ENCODE measurements at places on chromosomes 3 and 15. TPM values are rescaled to one million over a fixed set of nuclear protein-coding genes. Genes with fewer than 3 reads are reported as not detected.

DNA sequence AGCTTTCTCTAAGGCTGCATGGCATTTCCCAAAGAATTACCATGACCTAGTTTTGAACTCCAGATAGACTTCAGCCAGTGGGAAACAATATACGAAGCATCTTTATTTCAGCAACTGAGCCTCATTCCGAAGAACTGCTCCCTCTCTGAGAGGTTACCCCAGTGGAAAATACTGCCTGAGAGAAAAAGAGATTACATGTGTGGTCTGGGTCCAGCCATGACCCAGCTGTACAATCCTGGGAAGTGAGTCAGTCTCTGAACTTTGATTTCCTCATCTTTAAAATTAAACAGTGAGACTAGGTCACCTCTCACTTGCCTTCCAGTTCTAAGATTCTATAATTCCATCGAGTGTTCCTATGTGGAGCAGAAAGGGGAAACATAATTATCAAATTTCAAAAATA lies 42.4 kb downstream of the TNIK start:
- no peaks in the 10 kb centered on the region for H3K36me3 ChIP-seq
- no peak overlapping the region for H3K27ac ChIP-seq

DNA sequence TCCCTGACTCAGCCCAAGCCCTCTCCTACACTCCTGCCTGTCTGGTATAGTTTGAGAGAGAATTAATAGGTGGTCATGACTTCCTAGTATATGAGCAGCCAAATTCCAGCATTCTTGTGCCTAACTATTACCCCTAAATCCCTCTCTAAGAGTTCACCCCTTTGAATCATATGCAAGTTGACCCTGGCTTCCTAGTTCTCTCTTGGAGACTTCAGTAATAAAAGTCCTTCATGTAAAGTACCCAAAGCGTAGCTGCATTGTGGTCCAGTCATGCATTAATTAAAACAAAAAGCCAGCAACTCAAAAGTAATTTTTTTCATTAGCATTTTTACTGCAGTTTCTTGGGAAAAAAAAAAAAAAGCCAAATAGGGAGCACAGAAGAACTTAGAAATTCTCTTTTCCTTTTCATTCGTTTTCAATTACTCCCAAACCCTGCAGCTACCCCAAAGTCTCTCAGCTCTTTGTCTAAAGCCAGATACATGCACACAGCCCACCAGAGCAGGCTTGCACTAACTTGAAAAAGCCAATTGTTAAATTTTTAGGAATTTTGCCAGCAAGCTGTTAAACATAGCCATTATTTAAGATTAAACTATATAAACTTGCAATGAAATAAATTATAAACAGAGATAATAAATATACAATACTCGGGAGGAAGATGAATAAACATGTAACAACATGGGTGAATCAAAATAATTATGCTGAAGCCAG lies 50.1 kb upstream of the STT3B start:
- peaks cover 2% of the 10 kb centered on the region for H3K36me3 ChIP-seq
- H3K4me1 ChIP-seq = no peaks in the 10 kb centered on the region
- H3K27ac ChIP-seq = no peak overlapping the region
- H3K4me3 ChIP-seq = no peak overlapping the region

Gene CD96
- total RNA-seq = 190 TPM

- no peaks in the 10 kb centered on the region for H3K4me1 ChIP-seq
- no peak overlapping the region for H3K27ac ChIP-seq
- no peak overlapping the region for H3K4me3 ChIP-seq
Measured at GRCh38 chr3:165641569-165642310, 195.5 kb downstream of the BCHE start.

GRCh38 chr15:61651267-61651666 lies 409.0 kb downstream of the VPS13C start:
- no peak overlapping the region for H3K4me3 ChIP-seq
- peaks cover 27% of the 10 kb centered on the region for H3K27me3 ChIP-seq
- no peaks in the 10 kb centered on the region for H3K4me1 ChIP-seq

- no peak overlapping the region for H3K4me3 ChIP-seq
- peaks cover 6% of the 10 kb centered on the region for H3K36me3 ChIP-seq
- H3K27me3 ChIP-seq = peaks cover 21% of the 10 kb centered on the region
- H3K4me1 ChIP-seq = peaks cover 3% of the 10 kb centered on the region
- H3K27ac ChIP-seq = peak overlapping the region; percentile 14
Measured at GRCh38 chr3:138381413-138381901, 33.1 kb downstream of the MRAS start.

Gene ZDHHC3
- total RNA-seq = 51.4 TPM

Gene NSUN3
- 18.1 TPM for total RNA-seq

All from T-helper 17 cell (primary cell).